ENCODE measurements at places on chromosomes 4 and X. TPM values are rescaled to one million over a fixed set of nuclear protein-coding genes. Genes with fewer than 3 reads are reported as not detected.
A peak's percentile ranks its signal among the peaks of the same experiment; 100 is the strongest.

DNA sequence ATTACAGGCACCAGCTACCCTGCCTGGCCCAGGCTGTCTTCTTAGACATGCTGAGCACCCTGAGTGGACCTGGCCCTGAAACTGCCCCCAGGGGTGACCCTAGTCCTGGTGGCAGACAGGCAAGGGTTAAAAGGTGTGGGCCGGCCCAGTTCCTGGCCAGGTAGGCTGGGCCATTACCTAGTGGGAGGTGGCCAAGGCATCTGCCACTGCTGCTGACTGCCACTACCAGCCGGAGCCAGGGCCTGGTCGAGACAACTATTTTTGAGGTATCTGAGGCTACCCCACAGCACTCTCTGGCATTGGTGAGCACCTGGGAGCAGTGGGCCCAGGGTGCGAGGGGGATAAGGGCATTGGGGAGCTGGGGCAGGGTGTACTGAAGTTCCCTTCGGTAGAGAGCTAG, at the start of gene CCDC120:
Gene CCDC120, plus strand, starts transcription at position 206 of the 400 bp plus-strand sequence. CDS start 3,043 bp downstream, outside the sequence.
- H3K4me1 ChIP-seq: peaks cover 25% of the 10 kb centered on the region
- no peak within 1 kb of the TSS for H3K27ac ChIP-seq
- no peak within 1 kb of the TSS for H3K4me3 ChIP-seq
- no peaks in the 10 kb centered on the region for H3K27me3 ChIP-seq
- no peaks in the 10 kb centered on the region for H3K36me3 ChIP-seq
- DNase-seq: no peak

GRCh38 chr4:8848507-8849265, 23.0 kb downstream of the HMX1 start:
- peaks cover 6% of the 10 kb centered on the region for H3K36me3 ChIP-seq
- H3K27ac ChIP-seq: no peak overlapping the region
- no peaks in the 10 kb centered on the region for H3K4me1 ChIP-seq
- H3K4me3 ChIP-seq: no peak overlapping the region
- peaks cover 37% of the 10 kb centered on the region for H3K27me3 ChIP-seq

The MYOZ2 gene
- total RNA-seq: 0.35 TPM

DNA sequence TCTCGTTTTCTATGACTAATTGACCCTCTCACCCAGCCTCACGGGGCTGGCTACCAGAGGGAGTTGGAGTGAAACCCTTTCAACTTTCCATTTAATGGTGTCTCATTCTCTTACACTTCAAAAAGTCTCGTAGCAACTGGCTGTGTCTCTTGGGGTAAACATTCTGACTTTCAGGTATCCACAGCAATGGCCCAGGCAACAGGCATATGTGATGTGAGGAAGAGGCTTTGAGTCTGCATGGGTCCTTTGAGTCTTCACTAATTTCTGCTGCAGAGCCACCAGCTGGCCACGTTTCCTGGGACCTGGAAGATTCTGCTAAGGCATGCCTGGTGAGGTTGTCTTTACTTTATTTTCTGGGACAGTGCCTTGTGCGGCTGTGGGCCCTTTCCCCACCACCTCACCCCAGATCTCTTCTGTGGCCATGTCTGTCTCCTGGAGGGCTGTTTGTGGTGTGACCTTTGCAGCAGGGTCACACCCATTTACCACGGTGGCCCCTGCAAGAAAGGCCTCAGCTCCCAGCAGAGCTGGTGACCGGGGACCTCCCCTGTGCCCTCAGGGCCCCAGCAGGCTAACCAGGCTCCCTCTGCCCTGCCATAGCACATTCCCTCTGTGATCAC, 112.5 kb upstream of the FRG1 start:
- H3K27ac ChIP-seq: no peak overlapping the region
- no peaks in the 10 kb centered on the region for H3K4me1 ChIP-seq
- H3K36me3 ChIP-seq: no peaks in the 10 kb centered on the region

DNA sequence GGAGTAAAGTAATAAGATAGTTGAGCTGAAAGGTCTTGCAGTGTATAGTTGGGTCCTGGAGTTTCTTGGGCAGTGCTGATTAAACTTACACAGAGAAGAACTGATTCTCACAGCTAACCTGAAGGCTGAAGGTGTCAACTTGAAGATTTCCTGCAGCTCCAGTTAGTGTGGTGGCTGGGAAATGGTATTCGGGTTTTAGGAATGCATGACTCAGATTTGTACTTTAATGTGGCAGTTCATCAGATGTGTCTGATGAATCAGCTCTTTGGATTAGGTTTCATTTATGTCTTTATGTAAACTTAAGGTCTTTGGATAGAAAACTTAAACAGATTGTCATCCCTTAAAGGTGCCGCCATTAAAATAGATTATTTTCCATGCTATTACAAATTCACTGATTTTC, 200.0 kb downstream of the IL1RAPL1 start:
- H3K27ac ChIP-seq: no peak overlapping the region
- DNase-seq: no peak
- no peak overlapping the region for H3K4me3 ChIP-seq
- H3K36me3 ChIP-seq: no peaks in the 10 kb centered on the region

GRCh38 chr4:90449626-90450025, 322.4 kb downstream of the CCSER1 start:
- no peaks in the 10 kb centered on the region for H3K27me3 ChIP-seq
- H3K27ac ChIP-seq: no peak overlapping the region

DNA sequence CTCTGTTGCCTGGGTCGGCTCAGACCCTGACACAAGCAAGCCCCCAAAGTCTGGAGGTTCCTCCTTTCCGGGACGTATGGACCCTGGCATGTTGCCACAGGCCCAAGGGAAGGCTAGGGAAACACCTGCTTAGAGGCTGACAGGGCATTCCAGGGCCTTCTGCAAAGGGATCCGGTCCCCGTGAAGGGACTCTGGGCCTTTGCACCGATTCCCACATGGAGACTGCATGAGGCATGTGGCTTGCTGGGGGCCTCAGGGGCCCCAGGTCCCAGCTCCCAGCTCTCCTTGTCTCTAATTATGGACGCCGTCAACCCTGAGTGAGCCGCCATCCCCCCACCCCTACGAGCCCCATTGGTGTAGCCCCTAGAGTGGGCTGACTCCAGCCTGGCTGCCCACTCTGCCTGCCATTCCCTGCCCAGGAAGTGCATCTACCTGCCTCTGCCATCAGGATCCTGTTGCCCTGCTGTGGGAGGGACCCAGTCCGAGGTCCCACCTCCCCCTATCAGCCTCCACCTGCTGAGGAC, 4.2 kb upstream of the RGS12 start:
- H3K27ac ChIP-seq: no peak overlapping the region
- DNase-seq: no peak
- no peak overlapping the region for H3K4me3 ChIP-seq
- peaks cover 9% of the 10 kb centered on the region for H3K4me1 ChIP-seq
- no peaks in the 10 kb centered on the region for H3K27me3 ChIP-seq

The FMR1NB gene
- not detected for total RNA-seq

DNA sequence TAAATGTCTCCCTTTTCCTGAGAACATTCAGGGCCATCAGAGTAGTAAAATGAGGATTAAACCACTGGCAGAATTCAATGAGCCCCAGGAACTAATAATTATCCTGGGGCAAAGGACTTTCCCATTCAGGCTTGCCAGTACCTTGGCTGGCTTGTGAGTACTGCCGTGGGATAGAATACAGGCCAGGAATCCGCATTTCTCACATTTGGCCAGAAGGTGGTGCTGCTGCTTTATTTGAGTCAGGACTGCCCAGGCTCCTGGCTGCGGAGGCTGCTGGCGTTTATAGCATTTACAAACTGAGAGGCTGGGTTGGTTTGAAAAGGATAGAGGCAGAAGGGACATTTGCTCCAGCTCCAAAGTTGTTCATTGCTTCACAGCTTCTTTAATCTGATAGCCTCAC, 91.4 kb downstream of the RTL9 start:
- no peak overlapping the region for H3K27ac ChIP-seq
- DNase-seq: no peak
- no peaks in the 10 kb centered on the region for H3K4me1 ChIP-seq
- H3K4me3 ChIP-seq: no peak overlapping the region

DNA sequence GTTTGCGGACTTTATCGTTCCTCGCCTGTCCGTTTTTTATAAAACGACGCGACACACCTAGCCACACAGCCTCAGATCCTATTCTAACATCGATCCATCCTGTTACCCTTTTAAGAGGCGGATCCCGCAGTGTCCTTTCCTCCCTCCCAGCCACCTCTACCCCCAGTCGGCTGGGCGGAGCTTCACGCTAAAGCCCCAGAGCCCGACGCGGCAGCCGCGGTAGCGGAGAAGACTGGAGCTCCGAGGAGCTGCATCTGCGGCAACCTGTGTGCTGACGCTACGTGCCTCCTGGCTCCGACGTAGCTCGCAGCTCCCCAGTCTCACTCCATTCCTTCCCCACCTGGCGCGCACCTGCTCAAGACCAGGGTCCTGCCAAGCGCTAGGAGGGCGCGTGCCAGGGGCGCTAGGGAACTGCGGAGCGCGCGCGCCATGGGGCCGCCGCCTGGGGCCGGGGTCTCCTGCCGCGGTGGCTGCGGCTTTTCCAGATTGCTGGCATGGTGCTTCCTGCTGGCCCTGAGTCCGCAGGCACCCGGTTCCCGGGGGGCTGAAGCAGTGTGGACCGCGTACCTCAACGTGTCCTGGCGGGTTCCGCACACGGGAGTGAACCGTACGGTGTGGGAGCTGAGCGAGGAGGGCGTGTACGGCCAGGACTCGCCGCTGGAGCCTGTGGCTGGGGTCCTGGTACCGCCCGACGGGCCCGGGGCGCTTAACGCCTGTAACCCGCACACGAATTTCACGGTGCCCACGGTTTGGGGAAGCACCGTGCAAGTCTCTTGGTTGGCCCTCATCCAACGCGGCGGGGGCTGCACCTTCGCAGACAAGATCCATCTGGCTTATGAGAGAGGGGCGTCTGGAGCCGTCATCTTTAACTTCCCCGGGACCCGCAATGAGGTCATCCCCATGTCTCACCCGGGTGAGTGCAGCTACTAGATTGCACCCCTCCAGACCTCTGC, at the start of gene RNF128:
Gene RNF128, plus strand, starts transcription at position 217 of the 953 bp plus-strand sequence. Its CDS starts 213 bp downstream, at position 430.
- peaks cover 5% of the 10 kb centered on the region for H3K36me3 ChIP-seq
- no peak within 1 kb of the TSS for H3K27ac ChIP-seq
- peak within 1 kb of the TSS; percentile 68 for H3K4me3 ChIP-seq
- H3K27me3 ChIP-seq: peaks cover 30% of the 10 kb centered on the region
- peaks cover 6% of the 10 kb centered on the region for H3K4me1 ChIP-seq
- DNase-seq: no peak

The SPIN3 gene
- total RNA-seq: 9.3 TPM

DNA sequence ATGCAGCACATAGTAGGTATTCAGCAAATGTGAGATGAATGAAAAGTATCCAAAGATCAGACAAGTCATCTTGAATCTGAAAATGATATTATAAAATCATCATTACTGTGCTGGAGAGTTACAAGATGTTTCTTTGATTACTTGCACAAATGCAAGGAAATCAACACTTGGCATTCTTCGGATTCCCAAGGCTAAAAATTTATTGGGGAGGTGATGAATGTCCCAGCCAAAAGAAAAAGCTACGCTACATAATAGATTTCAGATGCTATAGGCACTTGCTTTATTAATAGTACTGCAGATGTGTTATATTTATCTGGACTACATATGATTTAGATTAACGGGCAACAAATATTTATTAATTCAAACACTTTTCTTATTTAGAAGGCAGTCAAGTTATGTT, 286.7 kb upstream of the TENM3 start:
- no peak for DNase-seq
- H3K4me3 ChIP-seq: no peak overlapping the region
- H3K27me3 ChIP-seq: no peaks in the 10 kb centered on the region
- H3K27ac ChIP-seq: peak overlapping the region; percentile 81
- no peaks in the 10 kb centered on the region for H3K36me3 ChIP-seq

The DCAF8L2 gene
- not detected for total RNA-seq

The IL2 gene
- total RNA-seq: not detected

The ARX gene
- not detected for total RNA-seq

The SLC34A2 gene
- total RNA-seq: not detected

DNA sequence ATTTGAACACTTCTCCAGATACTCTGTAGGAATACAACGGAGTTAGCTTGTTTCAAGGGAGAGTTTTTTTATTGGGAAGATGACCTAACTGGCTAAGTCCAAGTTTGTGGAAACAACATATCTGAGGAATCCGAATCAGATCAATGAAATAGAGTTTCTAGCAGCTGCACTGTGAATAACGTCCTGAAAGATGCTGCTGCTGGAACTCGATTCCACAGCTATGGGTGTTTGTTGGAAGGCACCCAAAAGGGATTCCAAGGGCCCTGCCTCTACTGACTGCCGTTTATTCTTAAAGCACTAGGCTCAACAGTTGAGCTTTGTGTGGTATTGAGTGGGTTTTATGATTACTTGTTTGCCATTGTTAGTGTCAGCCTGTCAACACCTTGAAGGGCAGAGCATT, 6.6 kb upstream of the GBA3 start:
- H3K4me1 ChIP-seq: peaks cover 4% of the 10 kb centered on the region
- no peak overlapping the region for H3K4me3 ChIP-seq
- no peak for DNase-seq
- H3K27me3 ChIP-seq: peaks cover 8% of the 10 kb centered on the region
- H3K27ac ChIP-seq: no peak overlapping the region

- no peaks in the 10 kb centered on the region for H3K27me3 ChIP-seq
- H3K4me1 ChIP-seq: peaks cover 3% of the 10 kb centered on the region
- no peak for DNase-seq
- no peak overlapping the region for H3K4me3 ChIP-seq
- H3K36me3 ChIP-seq: no peaks in the 10 kb centered on the region
These were observed 1319.7 kb upstream of the TENM3 start for GRCh38 chr4:180923486-180923885.

The TMEM31 gene
- not detected for total RNA-seq

The CSAG3 gene
- total RNA-seq: not detected

The FRAS1 gene
- total RNA-seq: 18.0 TPM

The CABS1 gene
- total RNA-seq: not detected

The PLXNA3 gene
- 212 TPM for total RNA-seq

The SLAIN2 gene
- total RNA-seq: 84.2 TPM

- no peaks in the 10 kb centered on the region for H3K36me3 ChIP-seq
- H3K4me3 ChIP-seq: no peak overlapping the region
- no peaks in the 10 kb centered on the region for H3K4me1 ChIP-seq
- DNase-seq: no peak
These were observed 41.1 kb upstream of the HS3ST1 start for GRCh38 chr4:11469650-11470437.

DNA sequence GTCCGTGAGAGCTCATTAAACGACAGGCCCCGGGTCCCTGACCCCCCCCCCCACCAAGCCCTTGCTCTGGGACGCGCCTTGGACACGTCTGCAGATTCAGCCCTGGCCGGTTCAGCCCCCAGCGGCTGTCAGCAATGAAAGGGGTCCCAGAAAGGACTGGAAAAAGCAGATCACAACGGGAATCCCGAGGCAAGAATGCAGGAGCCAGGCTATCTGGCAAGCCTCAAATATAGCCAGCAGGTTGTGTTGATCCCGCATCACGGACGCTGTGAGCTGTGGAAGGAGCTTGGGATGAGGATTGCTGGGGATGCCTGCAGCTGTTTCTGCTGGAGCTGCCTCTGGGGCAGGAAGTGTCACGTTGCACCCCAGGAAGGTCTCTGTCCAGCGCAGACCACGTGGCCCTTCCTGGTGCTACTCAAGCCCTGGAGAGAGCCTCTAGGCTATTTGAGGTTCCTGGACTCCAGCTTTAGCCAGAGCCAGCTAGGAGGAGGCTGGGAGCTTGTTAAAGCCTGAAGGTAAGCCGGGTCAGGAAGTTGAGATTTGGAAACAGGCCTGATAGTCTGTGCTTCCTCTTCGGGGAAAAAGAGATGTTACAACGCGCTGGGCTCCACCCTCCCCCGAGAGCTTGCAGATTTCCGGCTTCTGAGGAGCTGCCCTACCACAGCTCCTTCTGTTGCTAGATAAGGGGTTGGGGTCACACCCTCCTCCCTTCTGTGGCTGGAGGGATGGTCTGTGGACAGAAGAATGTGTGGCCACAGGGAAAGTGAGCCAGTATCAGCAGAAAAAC, 19.3 kb upstream of the CSF2RA start:
- peaks cover 3% of the 10 kb centered on the region for H3K36me3 ChIP-seq
- DNase-seq: no peak
- no peaks in the 10 kb centered on the region for H3K27me3 ChIP-seq
- H3K4me3 ChIP-seq: peak overlapping the region; percentile 56

The PPEF2 gene
- total RNA-seq: not detected
